HS-27A (cell line): ENCODE measurements at places on chromosomes 13 and 19.

DNA sequence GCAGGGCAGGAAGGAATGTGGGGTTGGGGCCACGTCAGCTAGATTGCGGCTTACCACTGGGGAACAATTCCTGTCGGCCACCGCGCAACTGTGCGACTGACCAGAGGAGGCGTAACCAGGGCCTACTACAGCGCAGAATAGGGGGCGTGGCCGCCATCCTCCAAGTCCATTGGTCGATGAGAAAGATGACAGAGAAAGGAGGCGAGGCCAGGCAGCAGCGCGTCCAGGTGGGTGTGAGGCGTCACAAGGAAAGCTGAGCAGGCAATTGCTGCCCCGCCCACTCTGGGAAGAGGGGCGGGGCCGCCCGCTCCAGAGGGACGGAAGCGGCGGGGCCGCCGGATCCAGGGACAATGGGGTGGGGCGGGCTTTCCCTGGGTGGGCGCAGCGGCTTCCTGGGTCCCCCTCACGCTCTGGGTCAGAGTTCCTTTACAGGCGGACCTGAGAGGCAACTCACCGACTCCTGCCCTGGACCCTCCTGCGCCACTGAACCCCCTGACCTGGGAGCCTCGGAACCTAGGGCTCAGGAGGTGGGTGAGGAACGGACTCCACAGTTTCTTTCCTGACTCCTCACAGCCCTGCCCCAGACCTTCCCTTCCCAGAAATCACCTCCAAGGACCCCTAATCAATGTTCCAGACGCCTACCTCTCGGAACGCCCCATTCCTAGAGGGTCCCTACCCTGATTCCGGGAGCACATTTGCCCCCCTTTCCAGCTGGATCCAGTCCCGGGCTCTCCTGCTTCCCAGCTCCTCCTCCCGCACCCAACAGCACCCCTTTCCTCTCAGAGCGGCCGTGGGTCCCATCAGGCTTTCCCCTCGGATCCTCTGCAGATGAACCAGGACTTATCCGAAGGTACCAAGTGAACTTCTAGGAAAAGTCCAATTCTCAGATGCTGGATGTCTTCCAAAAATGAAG, 101.5 kb upstream of the ZNF492 start:
- DNase-seq = no peak

DNA sequence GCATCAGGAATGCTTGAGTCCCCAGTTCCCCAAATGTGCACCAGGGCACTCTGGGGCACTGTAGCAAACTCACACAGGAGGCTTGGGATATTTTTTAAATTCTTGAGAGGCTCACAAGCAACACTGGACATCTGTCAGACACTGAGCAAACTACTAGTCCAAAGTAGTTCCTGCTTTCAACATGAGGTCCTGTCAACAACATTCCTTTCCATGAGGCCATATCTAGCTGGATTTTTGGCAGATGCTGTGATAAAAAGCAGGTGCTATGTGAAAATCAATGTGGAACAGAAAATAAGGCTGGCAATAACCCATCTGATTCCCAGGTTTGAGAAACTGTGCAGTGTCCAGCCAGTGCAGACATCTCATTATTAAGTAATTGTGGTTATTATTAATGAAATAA, 50.5 kb downstream of the STARD13 start:
- no peak for DNase-seq

- DNase-seq = no peak
These were observed 10.8 kb downstream of the XPO4 start for GRCh38 chr13:20891768-20892167.

DNA sequence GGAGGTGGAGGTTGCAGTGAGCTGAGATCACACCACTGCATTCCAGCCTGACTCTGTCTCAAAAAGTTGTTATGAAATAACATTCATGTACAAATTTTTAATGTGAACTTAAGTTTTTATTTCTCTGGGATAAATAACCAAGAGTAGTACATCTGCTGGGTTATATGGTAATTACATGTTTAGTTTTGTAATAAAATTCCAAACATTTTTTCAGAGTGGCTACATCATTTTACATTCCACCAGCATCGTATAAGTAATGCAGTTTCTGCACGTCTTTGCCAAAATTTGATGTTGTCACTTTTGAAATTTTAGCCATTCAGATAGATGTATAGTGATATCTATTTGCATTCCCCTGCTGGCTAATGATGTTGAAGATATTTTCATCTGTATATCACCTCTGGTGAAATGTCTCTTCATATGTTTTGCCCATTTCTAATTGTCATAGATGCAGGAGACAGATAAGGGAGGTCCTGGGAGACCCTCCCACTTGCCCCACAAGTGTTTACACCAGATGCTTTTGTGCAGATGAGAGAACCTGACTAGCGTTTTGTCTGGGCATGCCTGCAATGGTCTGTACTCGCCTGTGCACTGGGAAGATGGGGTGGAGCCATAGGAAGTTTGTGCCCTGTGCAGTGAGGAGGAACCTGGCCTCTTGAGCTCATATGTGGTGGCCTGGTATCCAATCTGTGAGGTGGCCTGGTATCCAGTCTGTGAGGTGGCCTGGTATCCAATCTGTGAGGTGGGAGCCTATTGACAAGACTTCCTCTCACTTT, 12.7 kb upstream of the KBTBD6 start:
- DNase-seq = no peak

GRCh38 chr13:24605923-24606372, 74.3 kb upstream of the ATP12A start:
- DNase-seq = no peak

DNA sequence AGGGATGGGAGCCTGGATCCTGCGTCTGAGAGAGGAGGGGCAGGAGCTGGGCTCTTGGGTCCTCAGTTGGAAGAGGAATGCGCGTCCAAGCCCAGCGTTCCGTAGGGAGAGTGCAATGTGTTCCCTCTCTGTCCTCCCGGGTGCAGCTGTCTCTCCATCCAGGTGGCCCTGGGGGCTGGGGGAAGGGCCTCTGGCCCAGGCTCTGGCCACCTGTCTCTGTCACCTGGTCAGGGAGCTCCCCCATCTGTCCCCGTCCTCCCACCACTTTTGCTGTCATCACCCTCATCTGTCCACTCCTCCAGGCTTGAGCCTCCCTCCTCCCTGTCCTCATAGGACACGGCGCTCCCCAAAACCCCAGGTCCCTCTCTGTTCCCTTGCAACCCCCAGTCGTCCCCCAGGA, 3.7 kb upstream of the SBK2 start:
- DNase-seq = no peak

DNA sequence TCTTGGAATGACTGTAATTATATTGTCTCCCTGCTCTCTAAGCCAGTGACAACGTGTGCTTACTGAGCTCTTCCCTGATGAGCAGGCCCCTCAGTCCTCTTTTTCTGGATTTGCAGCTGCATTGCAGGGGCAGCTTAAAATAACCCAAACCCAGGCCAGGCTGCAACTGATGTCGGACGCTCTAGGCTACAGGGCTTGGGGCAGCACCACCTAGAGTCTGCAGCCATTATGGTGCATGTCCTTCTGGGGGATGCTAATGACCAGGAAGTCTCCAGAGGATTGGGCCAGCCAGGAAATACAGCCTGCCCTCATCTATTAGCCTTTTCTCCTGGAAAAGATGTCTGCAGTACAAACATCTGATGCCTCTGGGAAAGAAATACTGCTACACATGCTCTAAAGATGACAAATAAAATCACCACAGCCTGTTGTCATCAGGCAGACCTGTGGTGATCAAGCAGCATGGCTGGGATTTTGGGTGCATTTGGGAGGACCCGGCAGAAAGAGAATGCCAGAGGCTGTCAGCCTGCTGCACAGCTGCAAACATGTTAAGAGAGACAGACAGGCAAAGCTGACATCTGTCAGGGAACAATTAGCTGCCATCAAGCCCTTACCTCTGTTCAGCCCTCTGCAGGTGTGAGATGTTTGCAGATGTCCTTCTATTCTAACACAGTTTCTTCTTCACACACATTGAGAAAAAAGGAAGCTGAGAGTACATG, 51.8 kb downstream of the CCDC70 start:
- DNase-seq = no peak

DNA sequence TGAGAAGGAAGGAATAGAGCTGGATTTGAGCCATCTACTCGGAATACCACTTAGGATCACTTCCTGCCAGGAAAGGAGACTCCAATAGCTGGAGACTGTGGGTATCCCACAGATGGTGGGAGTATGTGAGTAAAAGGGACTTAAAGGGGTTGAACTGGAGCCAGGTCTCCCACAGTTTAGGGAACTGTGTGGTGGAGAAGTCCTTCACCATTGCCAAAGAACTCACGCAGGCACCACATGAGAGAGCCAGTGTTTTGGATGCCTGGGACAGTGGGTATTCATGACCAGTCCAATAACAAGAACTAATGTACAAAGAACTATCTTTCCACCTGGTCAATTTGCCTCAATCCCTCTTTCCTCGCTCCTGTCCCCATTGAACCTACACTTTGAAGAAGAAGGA, 24.4 kb upstream of the MYCBP2 start:
- no peak for DNase-seq

DNA sequence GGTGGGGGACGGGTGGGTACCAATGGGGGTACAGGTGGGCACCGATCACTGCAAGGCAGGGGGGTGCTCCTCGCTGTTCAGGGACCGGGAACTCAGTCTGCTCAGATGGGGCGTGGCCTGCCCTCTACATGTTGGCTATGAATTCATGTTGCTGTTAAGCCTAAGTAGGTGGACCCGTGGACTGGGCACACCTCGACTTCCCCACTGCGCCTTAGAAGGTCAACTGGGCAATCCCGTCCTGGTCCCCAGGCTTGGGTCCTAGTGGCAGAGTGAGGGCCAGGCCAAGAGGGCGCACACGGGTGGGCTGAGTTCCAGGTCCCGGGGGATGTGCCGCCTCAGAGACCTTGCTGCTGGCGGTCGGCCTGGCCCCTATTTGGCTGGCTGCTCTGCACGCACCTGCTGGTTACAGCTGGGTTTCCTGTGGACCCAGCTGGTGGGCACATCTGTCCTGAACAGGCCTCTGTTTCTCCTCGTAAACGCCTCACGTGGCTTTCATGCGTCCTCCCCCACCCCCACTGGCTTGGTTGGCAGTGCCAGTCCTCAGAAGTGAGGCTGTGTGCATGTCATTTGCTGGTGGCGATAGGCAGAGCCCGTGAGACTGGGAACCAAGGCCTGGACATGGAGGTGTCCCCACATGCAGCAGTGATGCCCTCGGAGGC, 13.5 kb upstream of the ZNF554 start:
- no peak for DNase-seq

DNA sequence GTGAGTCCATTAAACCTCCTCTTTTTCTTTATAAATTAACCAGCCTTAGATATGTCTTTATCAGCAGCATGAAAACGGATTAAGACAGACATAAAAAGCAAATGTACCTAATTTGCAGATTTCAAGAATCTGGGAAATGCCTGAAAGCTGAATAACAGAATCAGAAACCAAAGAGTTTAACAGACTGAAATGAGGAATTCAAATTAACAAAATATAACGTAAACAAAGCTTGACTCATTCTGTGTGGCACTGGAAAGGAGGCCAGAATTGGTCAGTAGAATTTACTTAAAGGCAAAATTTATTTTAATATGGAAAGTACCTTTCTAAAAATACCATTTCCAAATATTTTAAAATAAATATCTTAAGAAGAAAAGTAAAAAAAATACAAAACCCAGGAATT, 540.6 kb upstream of the HTR2A start:
- no peak for DNase-seq

DNA sequence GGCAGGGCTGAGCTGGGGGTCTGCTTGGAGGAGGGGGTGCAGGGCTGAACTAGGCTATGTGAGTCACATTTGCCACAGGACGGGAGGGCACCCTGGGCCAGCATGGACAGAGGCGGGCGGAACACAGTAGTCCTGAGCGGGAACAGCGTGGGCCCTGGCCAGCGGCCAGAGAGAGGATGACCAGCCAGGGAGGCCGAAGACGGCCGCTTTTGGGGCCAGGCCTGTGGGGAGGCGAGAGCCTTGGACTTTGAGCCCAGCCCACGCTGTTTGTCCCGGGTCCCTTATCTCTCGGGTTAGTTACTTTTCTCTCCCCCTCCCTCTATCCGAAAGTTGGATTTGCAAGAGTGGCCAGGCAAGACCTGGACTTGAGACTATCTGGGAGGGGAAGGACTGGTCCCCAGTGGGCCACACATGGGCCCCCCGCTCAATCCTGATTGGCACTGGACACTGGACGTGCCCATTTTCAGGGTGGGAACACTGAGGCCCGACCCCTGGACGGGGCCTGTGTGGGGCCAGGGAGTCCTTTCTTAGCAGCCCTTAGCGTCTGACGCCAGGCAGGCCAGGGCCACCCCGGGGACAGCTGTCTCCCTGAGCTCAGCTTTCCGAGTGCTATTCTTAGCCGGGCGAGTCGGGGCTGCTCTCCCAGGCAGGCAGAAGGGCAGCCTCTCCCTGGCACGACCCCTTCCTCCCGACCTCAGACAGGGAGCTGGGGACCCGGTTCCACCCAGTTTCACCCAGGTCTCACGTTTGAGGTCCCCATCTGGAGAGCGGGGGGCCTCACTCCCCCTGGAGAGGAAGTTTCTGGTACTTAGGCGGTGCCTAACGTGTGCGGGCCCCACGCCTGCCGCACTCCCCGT, 833 bp downstream of the GAMT start:
- no peak for DNase-seq

DNA sequence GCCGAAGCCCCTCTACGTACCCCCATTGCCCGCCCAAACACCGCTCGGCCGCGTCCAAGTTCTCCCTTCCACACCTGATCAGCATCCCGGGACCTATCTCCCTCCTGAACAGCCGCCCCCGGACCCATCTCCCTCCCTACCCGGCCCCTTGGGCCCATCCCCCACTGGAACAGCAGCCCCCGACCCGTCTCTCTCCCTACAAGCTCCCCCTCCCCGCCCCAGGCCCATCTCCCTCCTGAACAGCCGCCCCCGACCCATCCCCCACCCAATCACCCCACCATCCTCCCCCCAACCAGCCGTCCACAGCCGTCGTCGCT, 610 bp downstream of the ZSCAN1 start:
- DNase-seq = no peak

DNA sequence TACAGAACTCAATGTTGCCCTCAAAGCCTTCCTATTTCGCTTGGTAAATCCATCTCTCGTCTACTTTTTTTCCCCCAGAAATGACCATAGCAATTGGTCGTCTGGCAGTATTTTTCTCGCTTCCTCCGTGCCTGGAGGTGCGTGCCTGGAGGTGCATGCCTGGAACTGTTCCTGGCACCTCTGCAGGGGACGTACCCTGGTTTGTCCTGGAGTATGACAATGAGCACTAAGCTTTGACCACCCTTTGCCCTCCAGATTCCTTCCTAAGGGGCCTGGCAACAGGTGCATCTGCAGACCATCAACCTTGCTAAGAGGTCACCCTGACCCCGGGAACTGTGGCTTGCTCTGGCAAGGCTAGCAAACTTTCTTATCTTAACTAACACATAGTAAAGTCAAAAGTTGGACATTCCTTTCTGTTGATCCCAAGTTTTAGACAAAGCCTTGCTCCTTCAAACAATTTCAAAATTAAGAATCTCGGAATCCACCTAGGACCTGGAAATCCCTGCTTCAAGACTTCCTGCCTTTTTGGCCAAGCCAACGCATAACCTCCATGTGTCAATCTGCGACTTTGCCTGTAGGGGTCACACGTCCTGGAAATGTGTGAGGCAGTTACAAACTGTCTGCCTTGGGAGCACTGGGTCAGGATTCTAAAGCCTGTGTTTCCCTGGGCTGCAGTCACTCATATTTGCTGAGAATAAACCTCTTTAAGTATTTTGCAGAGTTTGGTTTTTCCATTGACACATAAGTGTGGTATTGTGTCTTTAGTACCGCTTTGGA, 28.8 kb upstream of the TUBGCP3 start:
- no peak for DNase-seq
